ENCODE measurements at places on chromosomes 6 and 20. TPM values are rescaled to one million over a fixed set of nuclear protein-coding genes. Genes with fewer than 3 reads are reported as not detected.

Gene RNASET2
- total RNA-seq, result 28.2 TPM

Gene MSH5
- 22.4 TPM for total RNA-seq

Gene MYMX
- 1.1 TPM for total RNA-seq

GRCh38 chr20:57112448-57112847 lies 154.0 kb downstream of the BMP7 start:
- H3K36me3 ChIP-seq, result peaks cover 3% of the 10 kb centered on the region
- no peaks in the 10 kb centered on the region for H3K27me3 ChIP-seq
- DNase-seq, result no peak
- H3K27ac ChIP-seq, result no peak overlapping the region
- no peak overlapping the region for H3K4me3 ChIP-seq
- H3K4me1 ChIP-seq, result no peaks in the 10 kb centered on the region

GRCh38 chr20:19120569-19120968 lies 91.9 kb upstream of the SLC24A3 start:
- no peak overlapping the region for H3K27ac ChIP-seq
- no peak overlapping the region for H3K4me3 ChIP-seq
- no peaks in the 10 kb centered on the region for H3K27me3 ChIP-seq
- no peaks in the 10 kb centered on the region for H3K36me3 ChIP-seq
- no peak for DNase-seq

- peaks cover 9% of the 10 kb centered on the region for H3K4me1 ChIP-seq
- H3K27ac ChIP-seq, result peak overlapping the region; percentile 18
- H3K4me3 ChIP-seq, result no peak overlapping the region
- peak; percentile 89 for DNase-seq
- H3K27me3 ChIP-seq, result no peaks in the 10 kb centered on the region
- no peaks in the 10 kb centered on the region for H3K36me3 ChIP-seq
Measured at GRCh38 chr6:139028215-139028657, 309 bp upstream of the ABRACL start.

DNA sequence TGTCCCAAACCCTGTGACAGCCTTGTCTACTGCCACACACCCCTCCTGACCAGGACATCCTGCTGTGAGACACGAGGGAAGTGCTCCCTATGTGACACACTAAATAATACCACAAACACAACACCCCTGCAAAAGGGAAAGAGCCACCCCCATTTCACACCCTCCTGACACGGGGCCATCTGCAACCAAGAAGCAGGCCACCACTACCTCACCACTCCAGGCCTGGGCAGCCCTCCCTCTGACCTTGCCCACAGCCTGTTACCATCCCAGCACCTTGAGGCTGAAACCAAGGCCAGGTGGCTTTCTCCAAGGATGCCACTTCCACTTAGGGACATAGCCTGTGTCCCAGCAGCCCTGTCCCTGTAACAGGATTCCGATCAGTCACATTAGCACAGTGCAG lies 68.2 kb downstream of the NINL start:
- DNase-seq, result no peak
- H3K27me3 ChIP-seq, result no peaks in the 10 kb centered on the region
